Foreskin keratinocyte (primary cell): ENCODE measurements at places on chromosomes 6 and 20.

DNA sequence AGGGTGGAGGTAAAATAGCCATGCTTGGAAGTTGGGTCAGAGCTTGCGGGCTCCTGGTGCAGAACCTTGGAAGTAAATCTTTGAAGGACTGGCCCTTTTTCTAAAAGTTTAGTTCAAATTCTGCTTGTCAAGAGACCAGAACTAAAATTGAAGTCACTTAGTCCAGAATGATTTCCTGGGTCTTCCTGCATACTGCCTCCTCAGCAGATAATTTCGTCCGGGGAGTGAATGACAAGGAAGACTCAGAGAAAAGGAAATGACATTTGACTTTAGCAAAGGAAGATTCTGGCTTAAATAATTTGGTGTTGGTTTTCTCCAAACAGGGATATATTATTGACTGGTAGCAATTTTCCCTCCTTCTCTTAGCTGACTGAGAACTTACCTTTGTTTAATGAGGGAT is 1.2 kb downstream of the TM9SF4 start:
- no peak for DNase-seq

GRCh38 chr6:37980222-37980595 is 160.7 kb downstream of the ZFAND3 start:
- DNase-seq: no peak

GRCh38 chr6:156345700-156346099 is 431.5 kb upstream of the ARID1B start:
- DNase-seq: no peak

DNA sequence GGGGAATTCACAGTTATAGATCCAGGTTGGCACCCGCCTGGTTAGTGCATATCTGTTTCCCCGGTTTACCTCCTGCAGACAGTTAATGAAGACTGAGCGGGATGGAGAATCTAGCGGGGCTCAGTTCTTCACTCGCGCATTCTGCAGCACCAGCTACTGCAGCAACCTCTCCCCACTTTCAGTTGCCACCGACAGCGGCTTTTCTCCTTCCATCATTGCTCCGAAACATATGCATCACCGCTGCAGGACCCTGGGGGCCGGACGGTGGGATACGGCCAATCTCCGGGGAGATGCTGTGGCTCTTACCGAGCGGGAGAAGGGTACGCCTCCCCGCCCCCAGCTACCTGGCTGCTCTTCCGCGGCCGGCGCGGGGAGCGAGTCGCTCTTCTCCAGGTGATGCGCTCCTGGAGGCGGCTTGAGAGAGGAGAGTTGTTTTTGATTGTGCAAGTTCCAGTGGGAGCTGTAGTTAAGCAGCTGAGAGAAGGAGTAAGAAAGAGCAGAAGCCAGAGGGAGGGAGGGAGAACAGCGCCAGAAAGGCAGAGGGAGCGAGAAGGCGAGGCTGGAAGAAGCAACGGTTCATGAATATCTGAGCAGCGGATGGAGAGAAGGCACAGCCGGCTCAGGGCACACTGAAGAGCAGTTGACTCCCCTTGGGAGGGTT is at the start of gene SGK1:
TSS of gene SGK1 (minus strand) at position 642 of the 661 bp plus-strand sequence. CDS start 652 bp downstream, outside the sequence.
- peak; percentile 51 for DNase-seq

GRCh38 chr6:167798453-167798852 is 28.3 kb upstream of the AFDN start:
- no peak for DNase-seq

DNA sequence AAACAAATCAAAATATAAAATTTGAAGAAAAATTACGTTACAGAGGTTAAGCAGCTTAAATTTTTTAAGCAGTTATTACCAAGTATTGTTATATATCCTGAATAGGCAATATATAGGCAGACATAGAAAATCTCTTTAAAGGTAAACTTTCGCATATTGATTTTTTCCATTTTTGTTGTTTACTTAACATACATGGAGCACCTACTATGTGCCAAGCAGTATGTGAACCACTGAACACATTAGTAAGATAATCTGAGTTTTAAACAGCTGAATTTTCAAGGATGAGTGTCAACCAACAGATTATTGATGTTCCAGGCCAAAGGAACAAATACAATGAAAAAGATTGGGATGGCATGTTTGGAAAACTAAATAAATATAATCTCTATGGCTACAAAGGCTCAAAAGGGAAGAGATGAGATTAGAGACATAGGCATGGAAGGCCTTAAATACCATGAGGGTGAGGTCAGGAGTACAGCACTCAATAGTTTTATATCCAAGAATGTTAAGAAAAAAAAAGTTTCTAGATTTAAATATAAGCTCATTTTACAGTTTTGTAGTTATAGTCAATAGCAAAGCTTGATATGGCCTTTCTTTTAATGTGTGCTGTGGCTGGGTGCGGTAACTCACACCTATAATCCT is 277.5 kb downstream of the PTPRK start:
- no peak for DNase-seq
